Esophagus mucosa (tissue), 1 donor: ENCODE measurements at places on chromosomes 5 and 9. TPM values are rescaled to one million over a fixed set of nuclear protein-coding genes. Genes with fewer than 3 reads are reported as not detected.

The SPINK5 gene
- total RNA-seq, result 509 TPM

The NUTM2G gene
- not detected for total RNA-seq

The CDX1 gene
- not detected for total RNA-seq

The CPLANE1 gene
- 5.7 TPM for total RNA-seq

The SHC3 gene
- total RNA-seq, result 1.4 TPM

The PTPRD gene
- total RNA-seq, result 8.7 TPM

The TAF11L10 gene
- total RNA-seq, result not detected

The STING1 gene
- total RNA-seq, result 45.5 TPM

The GDNF gene
- total RNA-seq, result 0.80 TPM

The SPATA31D4 gene
- not detected for total RNA-seq

The ARL10 gene
- 4.2 TPM for total RNA-seq

- no peak for ATAC-seq
Measured at GRCh38 chr5:125891061-125891725, 532.0 kb upstream of the GRAMD2B start.

DNA sequence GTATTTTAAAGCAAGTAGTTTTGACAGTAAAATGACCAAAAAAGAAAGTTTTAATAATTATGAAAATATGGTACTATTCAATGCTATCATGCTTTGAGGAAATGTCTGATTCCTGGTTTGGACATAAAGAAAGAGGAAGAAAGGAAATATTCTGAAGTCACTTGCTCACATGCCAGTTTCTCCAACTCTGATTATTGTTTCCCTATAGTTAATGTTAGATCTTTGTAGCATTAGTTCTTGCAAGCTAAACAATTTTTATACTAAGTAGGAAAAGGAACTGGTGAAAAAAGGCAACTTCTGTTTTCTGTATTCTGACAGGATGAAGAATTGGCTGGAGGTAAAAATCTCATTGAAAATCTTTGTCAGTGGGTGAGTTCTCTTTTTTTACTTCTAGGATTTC is 119.5 kb downstream of the YTHDC2 start:
- ATAC-seq, result no peak

GRCh38 chr5:108521841-108522506 is 140.1 kb upstream of the FBXL17 start:
- peak; percentile 87 for ATAC-seq

DNA sequence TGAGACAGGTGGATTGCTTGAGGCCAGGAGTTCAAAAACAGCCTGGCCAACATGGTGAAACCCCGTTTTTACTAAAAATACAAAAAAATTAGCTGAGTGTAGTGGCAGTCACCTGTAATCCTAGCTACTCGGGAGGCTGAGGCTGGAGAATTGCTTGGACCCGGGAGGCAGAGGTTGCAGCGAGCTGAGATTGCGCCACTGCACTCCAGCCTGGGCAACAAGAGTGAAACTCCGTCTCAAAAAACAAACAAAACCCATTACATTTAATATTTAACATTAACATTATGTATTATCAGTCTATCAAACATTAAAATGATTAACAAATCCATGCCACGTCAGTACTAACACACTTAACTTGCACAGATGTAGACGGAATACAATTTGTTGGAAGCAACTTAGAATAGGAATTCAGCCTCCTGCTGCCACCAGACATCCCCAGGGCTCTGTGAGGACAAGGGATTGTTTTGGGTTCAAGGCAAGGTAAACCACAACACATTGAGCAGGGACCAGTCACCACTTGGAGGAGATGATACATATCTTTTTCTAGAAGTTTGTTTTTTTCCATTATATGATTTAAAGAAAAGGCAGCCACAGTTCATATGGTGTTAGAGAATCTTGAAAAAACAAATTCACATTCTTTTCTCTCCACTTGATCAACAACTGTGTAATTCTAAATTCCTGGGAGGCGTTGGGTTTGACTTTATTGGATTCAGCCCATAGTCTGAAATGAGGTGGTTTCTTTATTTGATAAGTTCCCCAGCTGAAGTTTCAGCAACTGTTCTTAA is 104.1 kb upstream of the BASP1 start:
- ATAC-seq, result no peak

GRCh38 chr9:128683340-128684064 is 5.5 kb upstream of the SET start:
- peak; percentile 70 for ATAC-seq

DNA sequence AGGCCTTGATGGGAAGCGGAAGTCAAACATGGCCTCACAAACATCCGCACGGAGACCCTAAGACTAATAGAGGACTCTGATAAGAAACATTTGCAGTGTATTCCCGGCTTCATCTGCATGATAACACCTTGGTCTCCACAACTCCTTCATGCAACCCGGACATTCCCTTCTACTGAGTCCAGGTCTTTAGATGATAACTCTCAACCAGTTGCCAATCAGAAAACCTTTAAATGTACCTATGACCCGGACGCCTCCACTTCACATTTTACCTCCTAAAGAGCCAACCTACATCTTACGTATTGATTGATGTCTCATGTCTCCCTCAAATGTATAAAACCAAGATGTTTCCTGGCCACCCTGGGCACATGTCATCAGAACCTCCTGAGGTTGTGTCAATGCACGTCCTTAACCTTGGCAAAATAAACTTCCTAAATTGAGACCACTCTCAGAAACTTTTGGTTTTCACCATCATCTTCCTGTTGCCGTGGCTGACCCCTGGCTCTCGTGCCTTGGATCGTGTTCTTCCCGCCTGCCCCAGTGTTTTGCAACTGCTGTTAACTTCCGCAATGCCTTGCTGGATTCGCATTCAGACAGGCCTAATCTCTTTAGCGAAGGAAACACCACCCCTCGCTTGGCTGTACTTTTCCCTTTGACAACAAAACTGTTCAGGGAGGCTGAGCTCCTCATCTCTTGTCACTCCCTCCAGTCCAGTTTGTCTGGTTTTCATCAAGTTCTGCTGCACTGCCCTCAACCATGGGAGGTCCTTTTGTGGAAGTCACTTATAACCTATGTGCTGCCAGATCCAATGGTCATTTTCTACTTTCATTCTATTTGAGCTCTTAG is 1.1 kb upstream of the DAP start:
- peak; percentile 25 for ATAC-seq

GRCh38 chr5:66178799-66179198 is 34.7 kb downstream of the SREK1 start:
- no peak for ATAC-seq

DNA sequence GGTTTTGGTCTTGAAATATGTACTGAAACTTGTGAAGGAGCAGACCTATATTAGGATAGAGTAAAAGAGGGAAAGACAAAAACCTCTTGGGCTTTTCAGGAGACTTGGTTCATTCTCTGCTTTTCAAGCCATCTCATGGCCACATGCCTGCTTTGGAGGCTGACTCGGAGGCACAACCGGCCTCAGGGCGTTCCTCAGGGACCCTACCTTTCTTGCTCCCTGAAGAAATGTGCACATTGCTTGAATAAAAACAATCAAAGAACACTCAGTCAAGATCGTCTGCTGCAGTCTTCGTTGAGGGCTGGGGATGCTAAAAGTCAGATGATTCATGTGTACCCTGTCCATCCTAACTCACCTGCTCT is 994 bp downstream of the IRGM start:
- ATAC-seq, result no peak

DNA sequence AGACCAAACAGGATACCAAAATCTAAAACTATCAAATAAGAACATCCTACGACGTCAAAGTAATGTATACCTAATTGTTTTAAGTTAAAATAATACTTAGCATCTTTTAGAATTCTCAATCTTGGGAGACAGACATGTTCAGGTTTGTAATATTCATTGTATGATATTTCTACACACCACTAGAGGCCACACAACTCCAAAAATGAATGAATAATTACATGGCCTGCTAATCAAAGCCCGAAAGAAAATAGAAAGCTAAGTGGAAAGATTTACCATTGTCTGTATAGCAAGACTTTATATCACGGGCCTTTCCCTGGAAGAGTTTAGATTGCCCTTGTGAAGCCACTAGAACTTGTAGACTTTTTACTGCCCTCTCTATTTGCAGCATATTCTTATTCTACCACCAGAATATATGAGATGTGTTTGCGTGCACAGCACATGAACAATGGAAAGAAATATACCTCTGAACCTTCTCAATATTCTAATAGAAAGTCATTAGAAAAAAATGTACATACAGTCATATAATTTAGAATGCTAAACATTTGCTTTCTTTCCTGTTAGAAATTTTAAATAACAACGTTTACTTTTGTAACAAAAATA is 380.1 kb upstream of the NUDT12 start:
- no peak for ATAC-seq

GRCh38 chr9:131627326-131627647 is 82.0 kb downstream of the PRRT1B start:
- ATAC-seq, result no peak

GRCh38 chr9:15239816-15240215 is 67.2 kb downstream of the TTC39B start:
- ATAC-seq, result no peak

DNA sequence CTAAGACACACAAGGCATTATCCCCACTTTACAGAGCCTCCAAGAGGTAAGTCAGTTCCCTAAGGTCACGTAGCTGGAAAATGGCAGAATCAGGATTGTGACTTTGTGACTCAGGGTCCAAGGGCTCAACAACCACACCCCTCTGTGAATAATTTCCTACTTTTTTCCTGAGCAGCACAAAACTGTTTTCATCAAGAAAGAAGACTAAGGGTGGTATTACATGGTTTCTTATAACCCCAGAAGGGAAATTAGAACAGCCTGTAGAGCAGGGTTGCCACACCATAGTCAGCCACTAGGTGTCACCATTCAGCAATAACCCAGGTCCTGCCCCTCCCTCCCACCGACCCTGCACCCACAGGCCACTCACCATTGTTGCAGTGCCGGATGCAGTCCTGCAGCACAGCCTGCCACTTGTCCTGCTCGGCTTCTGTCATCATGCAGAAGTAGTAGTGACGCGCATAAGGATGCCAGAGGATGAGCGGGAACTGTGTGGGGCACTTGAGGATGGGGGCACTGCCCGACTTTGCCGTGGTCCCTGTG is 72.1 kb downstream of the LRSAM1 start:
- ATAC-seq, result peak; percentile 20

DNA sequence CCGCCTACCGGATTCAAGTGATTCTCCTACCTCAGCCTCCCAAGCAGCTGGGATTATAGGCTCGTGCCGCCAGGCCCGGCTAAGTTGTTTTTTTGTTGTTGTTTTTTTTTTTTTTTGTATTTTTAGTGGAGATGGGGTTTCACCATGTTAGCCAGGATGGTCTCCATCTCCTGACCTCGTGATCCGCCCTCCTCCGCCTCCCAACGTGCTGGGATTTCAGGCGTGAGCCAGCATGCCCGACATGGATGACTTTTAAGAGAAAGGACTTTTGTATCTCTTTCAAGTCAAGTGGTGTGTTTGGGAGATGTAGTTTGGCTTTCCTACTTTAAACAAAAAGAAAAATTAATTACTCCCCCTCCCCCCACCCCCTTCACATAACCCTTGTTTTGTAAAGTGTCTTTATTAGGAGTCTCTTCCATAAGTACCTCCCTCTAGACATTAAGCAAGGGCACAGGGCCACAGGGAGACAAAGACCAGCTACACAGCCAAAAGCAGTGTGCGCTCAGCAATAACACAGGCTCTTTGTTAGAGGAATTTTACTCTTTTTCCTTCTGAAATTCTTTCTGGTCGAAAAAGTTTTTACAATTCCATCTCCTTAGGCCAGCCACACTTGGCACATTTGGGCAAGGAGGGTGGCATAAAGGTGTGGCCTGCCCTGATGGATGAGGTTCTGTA is 31.2 kb downstream of the JAKMIP2 start:
- no peak for ATAC-seq

DNA sequence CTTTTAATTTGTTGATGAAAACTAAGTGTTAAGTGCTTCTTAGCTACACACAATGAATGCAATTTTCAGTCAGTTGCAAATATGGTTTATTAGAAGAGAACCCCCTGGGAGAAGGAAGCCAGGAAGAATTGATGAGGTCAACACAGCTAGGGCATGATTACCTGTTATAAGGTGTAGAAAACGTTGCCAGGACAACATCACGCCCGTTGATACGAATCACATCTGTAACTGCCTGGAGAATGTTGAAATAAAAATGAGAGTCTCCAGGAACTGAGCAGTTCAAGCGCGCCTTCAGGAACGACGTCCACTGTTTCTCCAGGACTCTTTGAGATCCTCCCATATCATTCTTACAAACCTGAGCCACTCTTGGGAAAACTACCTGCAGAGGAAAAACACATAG is 88.0 kb downstream of the SEMA6A start:
- no peak for ATAC-seq

GRCh38 chr5:171934586-171934985 is 71.9 kb downstream of the FBXW11 start:
- no peak for ATAC-seq

GRCh38 chr9:126239515-126239914 is 87.1 kb upstream of the MVB12B start:
- no peak for ATAC-seq

GRCh38 chr5:168995024-168995423 is 305.9 kb downstream of the SLIT3 start:
- no peak for ATAC-seq

GRCh38 chr5:166119506-166119905 is 2171.9 kb upstream of the WWC1 start:
- no peak for ATAC-seq

GRCh38 chr5:90214991-90215390 is 194.6 kb downstream of the CETN3 start:
- ATAC-seq, result no peak

DNA sequence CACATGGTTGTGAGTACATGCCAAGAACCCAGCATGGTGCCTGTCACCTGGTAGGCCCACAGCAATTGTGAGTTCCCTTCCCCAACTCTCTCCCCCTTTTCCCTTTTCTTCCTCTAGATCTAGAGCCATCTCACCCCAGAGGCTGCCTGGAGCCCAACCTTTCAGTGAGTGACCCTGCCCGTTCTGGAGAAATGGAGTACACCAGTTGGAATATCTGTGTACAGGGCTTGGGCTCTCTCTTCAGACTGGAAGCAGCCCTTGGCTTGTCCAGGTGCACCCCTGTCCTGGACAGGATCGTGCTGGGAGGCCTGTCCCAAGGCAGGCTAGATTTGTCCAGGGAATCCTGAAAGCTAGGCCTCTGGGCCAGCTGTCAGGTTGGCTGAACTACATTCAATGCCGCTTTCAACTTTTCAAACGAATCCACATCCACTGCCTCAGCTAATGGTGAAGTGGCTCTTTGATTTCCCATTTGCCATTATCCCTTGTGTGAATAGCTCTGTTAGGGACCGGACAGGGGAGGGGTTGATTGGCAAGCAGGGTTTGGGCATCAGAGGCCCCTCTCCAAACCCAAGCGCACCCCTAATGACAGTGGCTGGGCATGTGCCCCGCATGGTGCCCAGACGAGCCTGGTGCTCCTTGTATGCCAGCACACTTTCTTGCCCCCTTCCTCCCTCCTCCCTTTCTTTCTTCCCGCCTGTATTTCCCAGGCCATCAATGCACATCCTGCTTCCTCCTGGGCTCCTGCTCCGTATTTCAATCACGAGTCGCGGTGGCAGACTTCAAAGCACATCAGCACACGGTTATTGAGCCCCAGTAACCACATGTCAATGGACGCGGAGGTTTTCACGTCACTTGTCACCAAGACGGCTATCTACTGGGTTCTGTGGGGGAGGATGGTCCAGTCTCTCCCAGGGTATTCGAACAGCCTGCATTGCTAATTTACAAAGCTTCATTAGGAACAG is 211.2 kb downstream of the DAB2IP start:
- ATAC-seq, result no peak

GRCh38 chr5:96180684-96181435 is 219.2 kb upstream of the ELL2 start:
- no peak for ATAC-seq
